Stimulated activated CD4-positive, alpha-beta T cell treated with anti-CD3 and anti-CD28 coated beads, Interleukin-2, amount 100 ng/mL, for 24 hours (primary cell): ENCODE measurements at places on chromosomes 3 and 15.

- DNase-seq: no peak
These were observed 6.3 kb downstream of the LIPC start for GRCh38 chr15:58438111-58438510.

- no peak for DNase-seq
These were observed 1.5 kb downstream of the PTPN9 start for GRCh38 chr15:75577401-75578172.

DNA sequence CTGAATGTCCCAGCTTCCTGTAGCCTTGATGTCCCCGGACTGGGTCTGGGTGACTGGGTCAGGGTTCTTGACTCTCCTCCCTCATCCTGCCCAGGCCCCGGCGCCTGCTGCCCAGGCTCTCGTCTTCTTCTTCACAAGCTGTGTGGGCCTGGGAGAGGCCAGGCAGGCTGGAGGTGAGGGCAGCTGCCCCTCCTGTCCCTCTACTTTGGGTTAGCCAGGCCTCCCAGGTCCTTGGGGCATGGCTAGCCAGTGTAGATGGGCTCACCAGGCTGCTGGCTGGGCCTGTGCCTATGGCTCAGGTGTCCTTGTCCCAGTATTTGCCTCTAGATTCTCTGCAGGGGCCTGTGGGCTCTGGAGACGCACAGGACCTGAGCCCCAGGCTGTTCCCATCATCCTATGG lies 31.8 kb downstream of the TKT start:
- DNase-seq: no peak

GRCh38 chr3:195896361-195897080 lies 11.8 kb downstream of the TNK2 start:
- DNase-seq: peak; percentile 37

GRCh38 chr3:67000009-67000408 lies 1.9 kb downstream of the KBTBD8 start:
- no peak for DNase-seq

DNA sequence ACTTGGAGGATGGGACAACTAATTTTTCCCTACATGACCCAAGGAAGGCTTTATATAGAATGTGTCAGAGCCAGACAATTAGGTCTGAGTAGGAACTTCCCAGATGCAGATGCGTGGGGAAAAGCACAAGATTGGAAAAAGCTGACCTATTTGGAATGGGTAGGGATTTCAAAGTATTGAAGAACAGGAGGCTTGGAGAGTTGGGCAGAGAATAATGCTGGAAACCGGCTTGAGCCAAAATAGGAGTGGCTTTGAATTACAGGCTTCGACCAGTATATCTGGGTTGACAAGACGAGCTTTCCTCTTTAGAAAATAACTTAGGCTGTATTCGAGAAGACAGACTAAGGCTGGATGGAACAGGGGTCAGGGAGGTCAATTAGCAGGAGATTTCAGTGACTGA lies 181.1 kb downstream of the GBE1 start:
- no peak for DNase-seq

- DNase-seq: no peak
These were observed 62.1 kb upstream of the XCR1 start for GRCh38 chr3:46089237-46090011.

DNA sequence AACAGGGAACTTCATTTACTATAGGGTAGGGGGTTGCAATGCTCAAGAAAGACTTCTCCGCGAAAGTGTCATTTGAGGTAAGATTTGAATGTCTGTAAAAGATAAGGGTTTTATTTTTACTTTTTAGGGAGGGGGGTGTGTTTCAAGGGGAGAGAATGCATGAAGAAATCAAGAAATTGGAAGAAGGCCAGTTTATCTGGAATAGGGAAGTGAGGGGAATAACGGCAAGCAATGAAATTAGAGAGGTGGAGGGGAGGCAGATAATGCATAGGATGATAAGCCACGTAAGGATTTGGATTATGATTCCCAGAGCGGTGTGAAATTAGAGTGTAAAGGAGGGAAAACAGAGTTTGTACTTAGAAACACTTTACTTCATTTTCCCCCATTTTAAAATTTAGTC lies 63.0 kb upstream of the MB21D2 start:
- no peak for DNase-seq

DNA sequence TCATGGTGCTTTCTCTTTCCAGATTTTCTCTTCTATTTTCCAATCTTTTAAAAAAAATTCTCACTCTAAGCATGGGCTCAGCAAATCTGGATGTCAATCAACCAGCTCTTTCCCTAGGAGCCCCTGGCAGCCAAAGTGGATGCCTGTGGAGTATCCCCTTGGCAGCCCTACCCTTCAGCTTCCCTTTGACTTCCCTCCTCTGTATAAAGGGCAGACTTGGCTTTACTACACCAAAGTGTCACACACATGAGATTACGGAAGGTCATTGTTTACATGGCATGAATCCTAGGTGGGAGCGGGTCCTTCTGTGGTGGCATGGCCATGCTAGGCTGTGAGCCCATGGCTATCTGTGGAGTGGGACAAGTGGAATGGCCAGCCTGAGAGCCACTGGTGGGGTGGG lies 379.9 kb downstream of the GABRB3 start:
- no peak for DNase-seq

DNA sequence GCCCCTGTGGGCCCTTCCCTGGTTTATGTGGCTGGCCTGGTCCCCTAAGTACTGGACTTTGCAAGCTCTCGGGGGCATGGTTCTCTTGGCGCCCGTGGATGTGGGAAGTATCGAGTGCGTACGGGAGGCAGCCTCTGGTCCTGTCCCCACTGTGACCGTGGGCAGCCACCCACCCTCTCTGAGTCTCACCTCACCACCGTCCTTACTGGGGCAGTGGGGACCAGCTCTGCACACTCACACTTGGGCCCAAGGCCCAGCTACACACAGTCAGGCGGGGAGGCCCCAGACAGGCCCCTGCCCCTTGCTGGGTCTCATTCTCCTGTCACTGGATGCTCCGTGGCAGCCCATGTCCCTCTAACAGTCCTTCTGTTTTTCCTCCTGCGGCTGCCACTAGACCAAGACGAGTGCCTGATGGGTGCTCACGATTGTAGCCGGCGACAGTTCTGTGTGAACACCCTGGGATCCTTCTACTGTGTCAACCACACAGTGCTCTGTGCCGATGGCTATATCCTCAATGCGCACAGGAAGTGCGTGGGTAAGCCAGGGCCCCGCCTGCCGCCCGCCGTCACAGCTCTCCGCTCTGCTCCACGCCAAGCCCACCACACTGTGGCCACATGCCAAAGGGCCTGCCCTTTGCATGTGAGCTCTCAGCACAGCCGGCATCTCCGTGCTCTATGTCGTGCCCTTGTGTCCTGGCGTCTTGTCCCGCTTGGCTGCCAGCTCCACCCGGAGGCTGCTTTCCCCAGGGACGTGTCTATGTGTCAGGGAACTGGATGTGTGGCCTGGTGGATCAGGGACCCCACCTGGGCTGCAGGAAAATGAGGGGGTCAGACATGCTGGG lies 72.7 kb downstream of the FBLN2 start:
- DNase-seq: peak; percentile 31

GRCh38 chr3:23915537-23916108 lies 1.2 kb downstream of the NKIRAS1 start:
- DNase-seq: no peak

DNA sequence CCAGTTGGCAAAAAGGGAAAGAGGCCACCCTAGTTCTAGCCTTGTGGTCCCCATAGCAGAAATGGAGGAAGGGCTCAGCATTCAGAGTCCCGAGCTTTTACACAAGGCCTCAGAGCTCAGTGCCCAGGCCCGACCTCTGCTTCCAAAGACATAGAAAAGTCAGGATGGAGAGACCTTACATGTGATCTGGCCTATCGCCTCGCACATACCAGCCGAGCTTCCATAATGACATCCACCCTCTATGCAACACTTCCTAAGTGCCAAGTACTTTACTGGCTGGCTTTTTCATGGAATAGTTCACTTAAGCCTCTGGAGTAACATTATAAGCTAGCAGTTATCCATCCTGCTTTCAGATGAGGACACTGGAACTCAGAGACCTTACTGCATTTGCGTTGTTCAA lies 275.9 kb downstream of the FAM43A start:
- no peak for DNase-seq

DNA sequence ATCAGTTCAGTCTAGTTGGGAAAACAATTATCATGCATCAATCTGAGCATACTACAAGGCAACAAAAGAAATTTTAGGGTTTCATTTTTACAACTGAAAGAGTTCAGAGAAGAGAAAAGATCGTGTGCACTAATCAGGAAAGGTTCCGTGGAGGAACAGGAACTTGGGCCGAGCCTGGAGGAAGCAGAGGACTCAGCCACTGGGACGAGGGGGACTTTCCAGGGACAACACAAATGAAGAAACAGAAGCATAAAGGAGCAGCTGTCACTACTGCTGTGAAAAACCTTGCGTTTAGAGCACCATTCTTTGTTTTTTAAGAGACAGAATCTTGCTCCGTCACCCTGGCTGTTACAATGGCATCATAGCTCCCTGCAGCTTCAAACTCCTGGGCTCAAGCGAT lies 60.5 kb downstream of the MYO1E start:
- no peak for DNase-seq

- DNase-seq: peak; percentile 80
These were observed 68.9 kb upstream of the TNFSF10 start for GRCh38 chr3:172591876-172592771.

DNA sequence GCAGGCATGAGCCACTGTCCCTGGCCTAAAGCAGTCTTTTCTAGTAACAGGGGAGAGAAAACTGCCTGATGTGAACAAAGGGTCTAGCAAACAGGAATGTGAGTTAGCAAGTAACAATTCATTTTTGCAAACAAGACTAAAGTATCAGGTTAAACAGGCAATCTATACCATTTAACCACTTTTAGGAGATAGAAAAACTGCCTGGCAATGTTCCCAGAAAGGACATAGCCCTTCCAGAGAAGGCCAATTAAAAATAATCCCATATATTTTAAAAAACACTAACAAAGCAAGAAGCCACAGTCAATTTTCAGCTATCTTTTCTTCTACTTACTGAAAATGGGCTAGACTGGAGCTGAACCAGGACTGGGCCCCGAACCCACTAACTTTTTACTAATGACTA lies 6.3 kb downstream of the RBSN start:
- no peak for DNase-seq

DNA sequence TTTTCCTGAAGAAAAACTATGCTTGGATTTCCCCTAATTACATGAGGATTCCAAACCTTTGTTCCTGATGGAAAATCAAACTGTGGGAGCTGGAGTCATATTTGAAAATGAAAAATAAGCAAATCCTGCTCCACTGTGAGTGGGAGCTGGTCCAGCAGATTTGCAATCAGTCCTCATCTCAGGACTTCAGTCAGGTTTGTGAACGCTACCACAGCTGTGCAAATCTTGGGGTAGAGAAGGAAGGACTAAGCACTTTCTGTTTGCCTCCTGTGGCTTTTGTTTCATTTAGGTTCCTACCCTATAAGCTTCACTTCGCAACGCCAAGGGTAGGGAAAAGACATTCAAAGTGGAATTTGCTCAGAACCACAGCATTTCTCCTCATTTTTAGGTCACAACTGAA lies 238.2 kb downstream of the TUSC7 start:
- no peak for DNase-seq

- DNase-seq: peak; percentile 33
These were observed 208.4 kb downstream of the TNIK start for GRCh38 chr3:171251835-171252234.

- DNase-seq: no peak
These were observed 39.9 kb downstream of the FEM1B start for GRCh38 chr15:68317281-68318007.

DNA sequence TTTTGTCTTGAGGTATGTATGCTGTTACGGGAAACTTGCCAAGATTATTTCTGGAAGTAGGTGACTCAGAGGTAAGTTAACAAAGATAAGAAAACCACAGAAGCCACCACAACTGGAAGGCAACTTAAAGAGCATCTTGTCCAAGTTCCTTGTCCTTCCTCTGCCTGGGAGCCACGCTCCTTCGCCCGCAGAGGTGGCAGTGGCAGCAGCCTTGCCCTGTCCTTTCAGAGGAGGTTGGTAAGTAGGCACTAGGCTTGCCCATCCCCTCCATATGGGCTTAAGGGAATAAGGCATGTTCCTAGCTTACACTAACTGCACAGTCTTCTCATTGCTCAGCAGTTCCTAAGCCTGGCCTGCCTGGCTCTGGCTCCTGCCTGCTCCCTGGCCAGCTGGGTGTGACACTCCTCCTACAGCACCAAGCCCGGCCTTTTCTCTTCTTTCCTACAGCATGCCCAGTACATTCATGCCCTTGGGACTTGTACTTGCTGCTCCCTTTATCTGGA lies 48.0 kb upstream of the RAB6B start:
- no peak for DNase-seq

GRCh38 chr3:139020868-139021234 lies at the start of gene PRR23B:
TSS of gene PRR23B (minus strand) at chr3:139020926. CDS start at chr3:139020661, 265 bp downstream.
- no peak for DNase-seq

DNA sequence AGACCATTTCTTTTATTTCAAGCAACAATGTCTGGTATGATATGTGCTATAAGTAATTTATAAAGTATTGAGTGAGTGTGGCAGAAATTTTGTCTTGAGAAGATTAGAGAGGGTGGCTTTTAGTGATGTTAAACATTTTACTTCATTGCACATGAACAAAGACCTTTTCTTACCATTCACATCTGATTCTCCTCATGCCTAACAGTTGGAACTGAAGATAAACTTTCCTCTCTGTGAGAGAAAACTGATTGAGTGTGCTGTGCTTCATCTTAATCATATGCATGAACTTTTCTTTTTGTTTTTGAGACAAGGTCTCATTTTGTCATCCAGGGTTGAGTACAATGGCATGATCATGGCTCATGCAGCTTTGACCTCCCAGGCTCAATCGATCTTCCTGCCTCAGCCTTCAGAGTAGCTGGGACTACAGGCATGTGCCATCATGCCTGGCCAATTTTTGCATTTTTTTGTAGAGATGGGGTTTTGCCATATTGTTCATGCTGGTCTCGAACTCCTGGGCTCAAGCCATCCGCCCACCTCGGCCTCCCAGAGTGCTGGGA lies 377.7 kb upstream of the GOLIM4 start:
- no peak for DNase-seq

DNA sequence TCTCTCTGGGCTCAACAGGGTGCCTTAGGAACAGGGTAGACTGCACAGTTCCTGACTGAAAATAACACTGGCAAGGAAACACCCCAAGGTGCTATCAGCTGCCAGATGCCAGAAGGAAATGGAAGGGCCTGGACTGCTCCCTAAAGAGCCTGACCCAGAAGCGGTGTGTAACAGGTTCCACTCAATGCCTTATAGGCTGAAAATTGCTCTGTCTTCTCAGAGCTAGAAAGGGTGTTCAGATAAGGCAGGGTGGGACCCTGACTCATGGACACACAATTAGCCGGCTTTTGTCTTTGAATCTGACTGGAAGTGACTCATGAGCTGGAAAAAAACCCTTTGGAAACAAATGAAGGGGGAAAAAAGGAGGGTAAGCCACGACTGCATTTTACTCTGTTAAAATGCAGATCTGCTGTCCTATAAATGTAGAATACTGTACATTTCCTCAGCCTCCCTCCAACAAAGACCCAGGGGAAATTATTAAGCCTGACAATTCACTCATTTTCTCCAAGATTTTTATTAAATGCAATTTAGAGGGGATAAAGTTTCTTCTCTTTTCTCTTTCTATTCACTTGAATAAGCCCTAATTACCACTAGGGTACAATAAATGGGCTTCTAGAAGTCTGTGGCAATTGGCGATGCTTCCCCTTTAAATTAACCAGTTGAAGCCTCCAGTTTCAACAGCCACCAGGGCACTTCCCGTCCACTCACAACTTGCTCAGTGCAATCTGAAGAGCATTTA lies 160.2 kb upstream of the TBL1XR1 start:
- DNase-seq: peak; percentile 29
